ENCODE measurements at places on chromosomes 12 and 14. TPM values are rescaled to one million over a fixed set of nuclear protein-coding genes. Genes with fewer than 3 reads are reported as not detected.

TAS2R9 gene
- not detected for polyA plus RNA-seq

SMIM10L1 gene
- 8.9 TPM for polyA plus RNA-seq

ARG2 gene
- polyA plus RNA-seq = 16.2 TPM

UBE3B gene
- polyA plus RNA-seq = 13.0 TPM

ADCY6 gene
- polyA plus RNA-seq = 14.1 TPM

GSC gene
- not detected for polyA plus RNA-seq

KRT83 gene
- polyA plus RNA-seq = not detected

WDR20 gene
- 33.1 TPM for polyA plus RNA-seq

MYH6 gene
- 2.0 TPM for polyA plus RNA-seq

CCDC92 gene
- 32.2 TPM for polyA plus RNA-seq

KICS2 gene
- 5.6 TPM for polyA plus RNA-seq

CRACR2A gene
- 16.3 TPM for polyA plus RNA-seq

RD3L gene
- polyA plus RNA-seq = not detected

KCNC2 gene
- polyA plus RNA-seq = not detected

CFAP251 gene
- not detected for polyA plus RNA-seq

TOMM20L gene
- polyA plus RNA-seq = not detected

DACT1 gene
- 2.4 TPM for polyA plus RNA-seq

PRICKLE1 gene
- 0.54 TPM for polyA plus RNA-seq

NOVA1 gene
- 0.27 TPM for polyA plus RNA-seq

RHEBL1 gene
- polyA plus RNA-seq = 1.4 TPM

LRRIQ1 gene
- polyA plus RNA-seq = 0.22 TPM

ZFHX2 gene
- 0.55 TPM for polyA plus RNA-seq

ACSS3 gene
- polyA plus RNA-seq = 1.4 TPM

PLEKHD1 gene
- polyA plus RNA-seq = not detected

CLEC1A gene
- polyA plus RNA-seq = 1.6 TPM

LRP1-AS gene
- not detected for polyA plus RNA-seq

CLEC4E gene
- 3.0 TPM for polyA plus RNA-seq

PTHLH gene
- not detected for polyA plus RNA-seq

FLVCR2 gene
- 12.8 TPM for polyA plus RNA-seq

SLC10A1 gene
- 0.12 TPM for polyA plus RNA-seq

CCDC63 gene
- not detected for polyA plus RNA-seq

TMEM229B gene
- 11.4 TPM for polyA plus RNA-seq

PLEKHG7 gene
- 0.72 TPM for polyA plus RNA-seq

RAPGEF3 gene
- 2.5 TPM for polyA plus RNA-seq

AQP2 gene
- polyA plus RNA-seq = 0.04 TPM

TSPAN19 gene
- polyA plus RNA-seq = not detected

BCL2L14 gene
- 29.3 TPM for polyA plus RNA-seq

FAM222A gene
- polyA plus RNA-seq = 7.5 TPM
